CD4-positive, alpha-beta memory T cell (primary cell): ENCODE measurements at places on chromosomes 6 and 20.

GRCh38 chr6:138309695-138310094 is 68.0 kb upstream of the SMIM28 start:
- DNase-seq = no peak

DNA sequence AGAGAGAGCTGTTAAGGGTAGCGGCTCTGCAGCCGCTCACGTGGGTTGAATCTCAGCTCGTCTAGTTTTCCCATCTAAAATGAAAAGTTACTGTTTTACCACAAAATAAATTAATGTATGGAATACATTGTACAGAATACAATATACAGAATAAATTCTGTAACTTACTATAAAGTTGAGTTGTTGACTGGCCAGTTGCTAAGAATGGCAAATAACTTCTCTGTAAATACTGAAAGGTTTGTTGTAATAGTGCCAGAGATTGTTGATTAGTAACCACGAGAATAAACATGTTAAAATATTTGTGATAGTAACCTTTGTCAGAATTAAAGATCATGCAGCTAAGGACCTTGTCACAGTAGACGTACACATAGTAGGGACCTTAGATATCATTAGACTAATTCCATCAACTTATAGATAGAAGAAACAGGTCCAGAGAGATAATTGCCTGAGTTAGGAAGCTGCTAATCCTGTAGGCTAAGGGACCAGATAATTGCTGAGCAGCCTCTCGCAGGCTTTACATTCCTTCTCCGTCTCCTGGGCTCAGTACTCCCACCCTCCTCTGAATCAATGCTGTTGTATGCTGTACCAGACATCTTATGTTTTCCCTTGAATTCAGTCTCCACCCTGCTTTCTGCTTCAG is 544 bp upstream of the NRM start:
- no peak for DNase-seq

- DNase-seq = no peak
Observed at GRCh38 chr6:145263778-145264211, 471.5 kb downstream of the EPM2A start.

GRCh38 chr6:1130709-1131108 is 181.2 kb upstream of the FOXQ1 start:
- DNase-seq = no peak

DNA sequence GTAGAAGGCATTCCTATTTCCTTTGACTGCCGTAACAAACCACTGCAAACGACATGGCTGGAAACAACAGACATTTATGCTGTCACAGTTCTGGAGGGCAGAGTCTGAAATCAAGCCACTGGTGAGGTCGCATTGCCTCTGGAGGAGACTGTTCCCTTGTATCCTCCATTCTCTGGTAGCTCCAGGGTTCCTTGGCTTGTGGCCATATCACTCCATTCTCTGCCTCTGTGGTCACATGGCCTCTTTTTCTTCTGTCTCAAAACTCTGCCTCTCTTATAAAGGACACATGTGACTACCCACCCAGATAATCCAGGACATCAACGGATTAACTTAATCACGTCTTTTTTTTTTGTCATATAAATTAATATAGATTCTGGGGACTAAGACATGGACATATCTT is 84.4 kb downstream of the LYRM2 start:
- DNase-seq = no peak

DNA sequence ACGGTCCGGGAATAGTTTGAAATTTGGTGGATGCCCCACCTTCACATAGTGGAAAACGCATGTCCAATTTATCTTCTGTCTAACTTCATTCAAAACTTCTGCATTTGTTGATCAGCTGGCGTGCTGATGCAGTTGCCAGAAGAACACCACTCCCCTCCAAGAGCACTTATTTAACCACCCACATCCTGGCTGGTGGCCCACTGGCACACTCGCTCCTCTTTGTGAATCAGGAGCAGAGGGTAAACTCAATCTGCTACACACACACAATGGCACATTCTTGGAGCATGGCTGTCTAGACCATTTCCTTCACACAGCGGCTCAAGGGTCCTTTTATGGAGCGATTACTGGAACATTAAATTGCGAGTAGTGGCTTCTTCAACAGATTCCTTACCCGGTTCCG is 55.1 kb upstream of the CEP162 start:
- no peak for DNase-seq

DNA sequence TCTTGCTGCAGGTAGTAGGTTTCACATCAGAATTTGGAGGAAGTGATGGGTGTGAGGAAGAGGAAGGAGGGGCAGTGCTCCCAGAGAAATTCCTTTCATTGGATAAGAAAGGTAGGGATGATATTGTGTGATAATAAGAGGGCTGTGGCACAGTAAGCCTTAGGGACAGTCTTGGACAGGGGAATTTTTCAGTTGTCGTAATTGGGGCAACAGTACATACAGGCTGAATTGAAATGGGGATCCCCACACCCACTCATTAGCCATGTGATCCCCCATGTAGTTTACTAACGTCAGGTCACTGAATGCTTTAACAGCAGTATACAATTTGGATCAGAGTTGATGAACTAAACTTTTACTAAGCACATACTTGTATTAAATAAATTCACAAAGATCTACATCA is 79.4 kb downstream of the FOXO3 start:
- DNase-seq = no peak
